ENCODE measurements at places on chromosomes 13 and 19.

DNA sequence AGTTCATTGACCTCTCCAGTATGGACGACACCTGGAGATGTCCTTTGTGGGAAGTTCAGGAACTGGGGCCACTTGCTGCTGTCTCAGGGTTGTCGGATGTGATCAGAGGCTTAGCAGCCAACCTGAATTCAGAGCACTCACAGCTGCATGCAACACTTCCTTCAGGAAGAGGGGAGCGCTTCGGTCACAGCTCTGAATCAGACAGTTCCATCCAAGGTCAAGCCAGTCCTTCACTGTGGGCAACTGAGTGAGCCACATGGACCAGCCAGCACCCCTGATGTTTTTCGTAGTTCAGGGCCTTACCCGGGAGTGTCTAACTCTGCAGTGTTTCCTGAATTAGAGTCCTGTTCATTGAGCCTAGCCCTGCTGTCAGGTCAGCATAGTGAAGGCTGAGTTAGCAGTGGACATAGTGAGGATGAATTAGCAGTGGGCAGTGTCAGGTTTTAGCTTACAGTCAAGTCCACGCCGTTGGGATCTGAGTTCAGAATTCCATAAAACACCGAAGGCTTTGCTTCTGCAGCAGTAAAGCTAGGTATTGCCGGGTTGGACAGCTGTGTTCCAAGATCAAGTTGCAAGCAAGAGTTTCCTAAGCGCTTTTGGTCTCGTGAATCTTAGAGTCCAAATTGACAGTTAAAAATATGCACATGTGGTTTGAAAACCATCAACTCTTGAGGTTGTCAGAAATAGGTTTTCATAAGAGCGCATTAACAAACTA is 5.1 kb downstream of the ZNF555 start:
- DNase-seq: no peak

DNA sequence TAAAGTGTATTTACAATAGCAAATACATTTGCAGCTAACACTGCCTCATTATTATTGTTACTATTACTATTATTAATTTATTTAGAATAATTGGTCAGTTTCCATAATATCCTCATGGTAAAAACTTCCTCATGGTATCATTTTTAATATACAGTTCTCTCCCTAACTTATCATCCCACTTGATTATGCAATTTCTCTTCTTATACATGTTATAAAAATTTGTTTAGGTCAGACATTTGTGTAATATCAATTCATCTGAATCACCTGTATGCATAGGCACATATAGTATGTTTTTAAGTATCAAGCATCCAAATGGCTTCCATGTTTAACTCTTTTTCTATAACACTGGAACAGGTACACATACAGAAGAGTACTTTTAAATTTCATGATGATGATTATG is 210.8 kb upstream of the STARD13 start:
- DNase-seq: no peak

- no peak for DNase-seq
Observed at GRCh38 chr13:60091573-60091972, 72.2 kb downstream of the DIAPH3 start.

GRCh38 chr13:111099290-111099689 is 15.8 kb upstream of the ARHGEF7 start:
- no peak for DNase-seq

- no peak for DNase-seq
Observed at GRCh38 chr13:69324090-69324886, 783.3 kb upstream of the ATXN8OS start.

- no peak for DNase-seq
Observed at GRCh38 chr19:42532891-42533290, 4.6 kb upstream of the CEACAM1 start.

DNA sequence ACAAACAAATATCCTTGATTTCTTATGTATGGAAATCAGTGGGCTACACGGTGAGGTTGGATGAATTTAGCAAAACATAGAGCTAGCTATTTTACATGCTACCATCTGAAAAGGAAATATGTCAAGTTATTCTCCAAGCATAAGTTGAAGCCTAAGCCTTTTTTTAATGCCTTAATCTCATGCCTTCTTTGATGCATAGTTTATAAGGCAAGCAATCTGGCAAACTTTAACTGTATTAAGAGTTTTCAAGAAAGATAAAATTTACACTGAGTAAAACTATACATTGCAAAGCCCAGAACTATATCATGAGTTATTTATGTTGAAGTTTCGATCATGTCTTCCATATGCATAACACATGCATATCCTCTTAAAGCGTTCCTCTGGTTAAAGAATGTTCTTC is 85.0 kb upstream of the ATXN8OS start:
- no peak for DNase-seq

DNA sequence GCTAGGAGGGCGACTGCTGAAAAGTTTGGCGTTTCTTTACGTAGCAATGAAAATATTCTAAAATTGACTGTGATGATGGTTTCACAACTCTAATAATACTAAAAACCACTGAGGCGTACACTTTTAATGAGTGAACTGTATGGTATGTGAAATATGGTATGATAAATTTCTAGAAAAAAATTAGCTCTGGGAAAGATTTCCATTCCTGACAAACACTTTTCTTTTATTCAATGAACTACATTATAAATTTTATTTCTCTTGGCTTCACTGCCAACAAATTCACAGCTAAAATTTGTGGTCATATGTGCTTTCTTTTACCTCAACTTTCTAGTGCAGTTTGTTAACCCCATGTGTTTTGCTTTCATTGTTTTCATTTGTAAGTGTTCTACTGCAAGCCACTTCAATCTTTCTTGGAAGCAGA is 11.1 kb downstream of the ZC3H13 start:
- DNase-seq: no peak

GRCh38 chr13:96646101-96646500 is 348.2 kb downstream of the OXGR1 start:
- DNase-seq: no peak

All from NCI-H2107 (cell line).